ENCODE measurements at places on chromosomes 5 and 9.
A peak's percentile ranks its signal among the peaks of the same experiment; 100 is the strongest.

DNA sequence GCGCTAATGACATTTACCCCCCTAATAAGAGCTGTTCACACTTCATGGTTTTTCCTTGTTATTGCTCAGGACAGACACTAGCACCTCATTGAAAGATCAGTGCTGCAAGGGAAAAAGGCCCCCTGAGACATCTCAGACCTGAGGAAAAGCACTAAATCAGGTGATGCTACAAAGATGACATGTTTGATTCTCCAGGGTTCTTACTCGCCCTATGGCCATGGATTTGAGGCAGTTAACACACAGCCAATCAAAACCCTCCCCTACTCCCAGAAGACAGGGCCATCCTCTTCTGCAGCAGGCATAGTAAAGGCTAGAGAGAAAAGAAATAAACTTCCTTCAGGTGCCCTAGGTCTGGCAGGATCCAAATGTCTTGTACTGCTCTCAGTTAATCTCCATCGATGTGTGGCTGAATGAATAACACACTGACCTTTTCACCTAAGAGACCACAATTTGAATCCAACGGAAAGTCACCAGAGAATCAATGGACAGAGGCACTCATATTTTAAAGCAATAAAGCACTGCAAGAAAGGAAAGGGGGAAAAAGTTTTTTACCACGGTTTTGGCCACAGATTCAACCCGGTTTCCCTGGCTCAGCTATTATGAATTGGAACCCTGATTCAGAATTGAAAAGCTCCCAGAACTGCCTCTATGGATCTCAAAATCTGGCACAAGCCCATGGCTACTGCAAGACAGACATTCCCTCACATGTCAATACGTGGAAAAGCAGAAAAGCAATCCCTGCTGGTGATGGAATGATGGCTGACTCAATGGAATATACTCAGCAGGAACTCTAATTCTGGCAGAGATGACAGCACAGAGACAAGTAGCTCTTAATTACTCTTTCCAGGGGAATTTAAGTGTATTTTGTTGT lies 329.5 kb downstream of the BNC2 start:
- no peaks in the 10 kb centered on the region for H3K27me3 ChIP-seq
- no peak overlapping the region for H3K27ac ChIP-seq
- peaks cover 21% of the 10 kb centered on the region for H3K4me1 ChIP-seq
- H3K36me3 ChIP-seq = no peaks in the 10 kb centered on the region

GRCh38 chr5:28750251-28750650 lies 1711.9 kb upstream of the CDH9 start:
- H3K27me3 ChIP-seq = no peaks in the 10 kb centered on the region
- no peaks in the 10 kb centered on the region for H3K36me3 ChIP-seq
- no peak for DNase-seq

DNA sequence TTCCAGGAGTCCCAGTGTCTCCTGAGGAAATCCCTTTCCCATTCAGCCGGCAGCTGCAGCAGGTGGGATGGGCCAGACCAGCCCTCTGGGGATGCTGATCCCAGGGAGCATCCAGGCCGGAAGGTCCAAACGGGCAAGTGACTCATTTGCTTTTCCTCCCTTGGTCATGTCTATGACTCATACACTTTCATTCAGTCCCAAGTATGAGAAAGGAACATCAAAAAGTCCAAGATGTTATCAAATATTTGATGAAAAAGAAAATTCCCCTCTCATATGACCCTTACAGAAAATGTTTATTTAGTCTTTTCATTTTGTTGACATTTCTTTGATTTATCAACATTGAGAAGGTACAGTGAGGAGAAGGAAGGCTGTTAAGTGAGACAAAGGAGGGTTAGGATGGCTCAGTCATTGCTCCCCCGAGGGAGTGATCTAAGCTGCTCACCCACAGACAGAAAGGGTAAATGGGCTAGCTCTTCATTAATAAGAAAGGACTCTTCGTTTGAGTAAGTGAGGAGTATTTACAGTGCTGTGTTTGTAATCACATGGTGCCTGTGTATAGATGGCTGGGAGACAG lies 117.6 kb upstream of the ANKRD55 start:
- no peaks in the 10 kb centered on the region for H3K27me3 ChIP-seq
- H3K27ac ChIP-seq = no peak overlapping the region
- no peak for DNase-seq

DNA sequence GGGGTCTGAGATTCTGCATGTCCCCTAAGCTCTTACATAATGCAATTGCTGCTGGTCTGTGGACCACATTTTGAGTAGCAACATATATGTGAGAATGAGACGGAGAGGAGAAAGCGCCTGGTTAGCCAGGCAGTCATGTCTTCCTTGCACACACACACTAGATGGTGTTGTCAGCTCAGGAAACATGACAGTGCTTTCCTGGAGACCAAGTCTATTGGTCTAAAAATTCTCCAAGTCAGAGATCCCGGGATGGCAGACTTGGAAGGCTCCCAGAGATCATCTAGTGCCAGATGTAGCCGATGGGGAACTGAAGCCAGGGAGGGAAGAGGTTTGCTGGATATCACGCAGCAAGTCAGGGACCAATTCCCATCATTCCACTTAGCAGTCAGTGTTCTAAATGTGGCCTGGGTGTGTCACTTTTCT lies 53.4 kb downstream of the GALNT12 start:
- no peak overlapping the region for H3K4me3 ChIP-seq
- H3K4me1 ChIP-seq = no peaks in the 10 kb centered on the region
- H3K36me3 ChIP-seq = no peaks in the 10 kb centered on the region
- no peak overlapping the region for H3K27ac ChIP-seq
- H3K27me3 ChIP-seq = no peaks in the 10 kb centered on the region

DNA sequence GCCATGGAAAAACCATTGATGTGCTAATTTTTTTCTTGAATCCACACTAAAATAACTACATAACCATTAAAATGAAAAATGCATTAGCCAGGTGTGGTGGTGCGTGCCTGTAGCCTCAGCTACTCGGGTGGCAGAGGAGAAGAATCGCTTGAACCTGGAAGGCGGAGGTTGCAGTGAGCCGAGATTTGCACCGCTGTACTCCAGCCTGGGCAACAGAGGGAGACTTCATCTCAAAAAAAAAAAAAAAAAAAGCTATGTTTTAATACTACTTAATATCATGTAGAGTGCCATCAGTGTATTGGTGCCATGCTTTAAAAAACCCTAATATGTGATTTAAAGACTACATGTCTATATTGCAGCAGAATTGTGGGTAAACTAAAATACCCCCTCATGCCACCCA lies 58.9 kb downstream of the NDFIP1 start:
- no peaks in the 10 kb centered on the region for H3K36me3 ChIP-seq
- no peaks in the 10 kb centered on the region for H3K27me3 ChIP-seq
- no peak for DNase-seq
- no peak overlapping the region for H3K27ac ChIP-seq
- peaks cover 5% of the 10 kb centered on the region for H3K4me1 ChIP-seq

- no peaks in the 10 kb centered on the region for H3K4me1 ChIP-seq
- H3K4me3 ChIP-seq = no peak overlapping the region
- no peaks in the 10 kb centered on the region for H3K27me3 ChIP-seq
- no peak for DNase-seq
These were observed 99.0 kb downstream of the CDH12 start for GRCh38 chr5:22754155-22754554.

- no peak overlapping the region for H3K27ac ChIP-seq
- no peak overlapping the region for H3K4me3 ChIP-seq
- no peaks in the 10 kb centered on the region for H3K27me3 ChIP-seq
- peak; percentile 15 for DNase-seq
These were observed 9.1 kb downstream of the ARHGAP26 start for GRCh38 chr5:142779163-142779840.

- no peaks in the 10 kb centered on the region for H3K27me3 ChIP-seq
- H3K27ac ChIP-seq = no peak overlapping the region
- H3K4me1 ChIP-seq = no peaks in the 10 kb centered on the region
- H3K36me3 ChIP-seq = no peaks in the 10 kb centered on the region
- H3K4me3 ChIP-seq = no peak overlapping the region
- DNase-seq = no peak
These were observed 54.9 kb upstream of the SAP30L start for GRCh38 chr5:154390746-154391359.

DNA sequence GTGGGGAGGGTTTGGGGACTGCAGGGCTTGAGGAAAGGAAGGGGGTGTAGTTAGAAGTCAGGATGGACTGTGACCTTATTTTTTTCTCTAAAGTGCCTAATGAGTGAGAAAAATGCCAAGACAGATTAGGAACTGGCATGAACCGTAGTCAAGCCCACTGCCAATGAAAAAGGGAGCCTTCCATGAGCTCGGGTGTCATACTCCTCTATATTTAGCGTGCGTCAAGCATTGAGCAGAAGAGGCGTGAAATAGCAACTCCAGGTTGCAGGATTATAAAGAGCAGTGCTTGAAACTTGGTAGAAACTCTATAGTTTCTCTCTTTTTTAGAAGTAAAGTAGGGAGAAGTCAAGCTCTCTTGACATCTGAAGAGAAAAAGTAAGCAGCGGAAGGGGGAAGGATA lies 1.8 kb downstream of the SGCD start:
- no peaks in the 10 kb centered on the region for H3K36me3 ChIP-seq
- H3K27me3 ChIP-seq = no peaks in the 10 kb centered on the region
- no peak overlapping the region for H3K4me3 ChIP-seq
- H3K27ac ChIP-seq = no peak overlapping the region

DNA sequence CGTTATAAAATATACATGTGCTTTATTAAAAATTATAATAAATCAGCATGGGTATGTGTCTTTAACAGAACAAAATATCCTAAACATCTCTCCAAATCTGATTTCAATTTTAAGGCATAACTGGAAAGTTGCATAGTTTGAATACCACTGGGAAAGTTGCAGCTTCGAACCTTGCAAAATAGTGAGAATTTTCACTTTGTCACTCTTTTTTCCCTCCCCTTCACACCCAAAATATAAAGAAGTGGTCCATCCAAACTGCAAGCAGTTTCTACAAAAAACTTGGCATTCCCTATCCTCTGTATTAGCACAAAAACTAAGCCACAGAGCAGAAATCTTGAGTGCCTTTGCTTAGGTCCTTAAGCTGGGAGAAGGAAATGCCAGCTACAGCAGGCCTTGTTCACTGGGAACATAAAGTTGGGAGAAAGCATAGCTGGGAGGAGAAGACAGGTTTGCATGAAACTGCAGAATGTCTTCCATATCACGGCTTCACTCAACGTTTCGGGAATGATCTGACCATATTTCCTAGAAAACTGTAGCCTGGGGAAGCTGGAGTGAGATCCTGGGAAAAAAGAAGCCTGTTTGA lies 400.3 kb downstream of the EBF1 start:
- peaks cover 53% of the 10 kb centered on the region for H3K4me1 ChIP-seq
- H3K27me3 ChIP-seq = no peaks in the 10 kb centered on the region
- H3K36me3 ChIP-seq = no peaks in the 10 kb centered on the region
- H3K4me3 ChIP-seq = no peak overlapping the region

DNA sequence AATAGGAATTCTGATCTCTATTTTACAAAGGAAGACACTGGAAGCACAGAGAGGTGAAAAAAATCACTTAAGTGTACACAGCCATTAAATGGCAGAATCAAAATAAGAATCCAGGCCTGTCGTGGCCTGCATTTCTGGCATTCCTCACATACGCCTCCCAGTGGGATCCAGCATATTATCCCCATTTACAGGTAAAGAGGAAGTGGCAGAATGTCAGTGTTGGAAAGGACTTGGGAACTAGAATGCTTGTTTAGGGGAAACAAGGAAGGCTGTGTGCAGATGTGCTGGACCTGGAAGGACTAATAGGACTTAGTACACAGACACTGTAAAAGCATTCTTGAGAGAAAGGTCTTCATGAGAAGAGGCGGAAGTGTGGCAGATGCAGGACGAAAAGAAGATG lies 241.8 kb downstream of the TRIM32 start:
- H3K27ac ChIP-seq = no peak overlapping the region
- peaks cover 26% of the 10 kb centered on the region for H3K4me1 ChIP-seq
- H3K27me3 ChIP-seq = no peaks in the 10 kb centered on the region
- no peaks in the 10 kb centered on the region for H3K36me3 ChIP-seq

- no peak overlapping the region for H3K27ac ChIP-seq
- H3K27me3 ChIP-seq = peaks cover 49% of the 10 kb centered on the region
- no peaks in the 10 kb centered on the region for H3K4me1 ChIP-seq
- no peaks in the 10 kb centered on the region for H3K36me3 ChIP-seq
- DNase-seq = peak; percentile 84
- H3K4me3 ChIP-seq = no peak overlapping the region
These were observed 5.9 kb upstream of the FOXD1 start for GRCh38 chr5:73454379-73455036.

- no peak overlapping the region for H3K27ac ChIP-seq
- DNase-seq = no peak
- peaks cover 13% of the 10 kb centered on the region for H3K36me3 ChIP-seq
These were observed 255.6 kb downstream of the EPB41L4A start for GRCh38 chr5:112163435-112163834.

GRCh38 chr9:88383176-88383575 lies 5.1 kb upstream of the SPIN1 start:
- no peaks in the 10 kb centered on the region for H3K4me1 ChIP-seq
- H3K36me3 ChIP-seq = no peaks in the 10 kb centered on the region

- DNase-seq = no peak
- no peaks in the 10 kb centered on the region for H3K4me1 ChIP-seq
- no peak overlapping the region for H3K4me3 ChIP-seq
- H3K27me3 ChIP-seq = no peaks in the 10 kb centered on the region
- no peak overlapping the region for H3K27ac ChIP-seq
These were observed 356.0 kb upstream of the IRX4 start for GRCh38 chr5:2238732-2239131.

DNA sequence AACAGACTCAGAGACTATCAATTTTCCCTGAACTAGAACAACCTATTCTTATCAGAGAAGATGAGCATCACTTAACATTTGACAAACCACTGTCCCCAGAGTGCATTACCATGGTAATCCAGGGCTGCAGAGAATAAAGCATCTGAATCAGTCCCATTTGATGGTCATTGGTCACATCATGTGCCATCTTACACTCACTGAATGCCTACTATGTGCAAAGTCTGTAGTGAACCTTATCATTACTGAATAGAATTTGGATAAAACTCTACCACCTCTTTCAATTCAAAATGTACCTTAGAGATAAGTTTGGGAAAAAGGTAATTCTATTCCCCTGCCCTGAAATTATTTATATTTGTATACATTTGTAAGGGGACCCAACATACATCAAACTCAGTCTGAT lies 156.4 kb upstream of the TRPC7 start:
- H3K4me1 ChIP-seq = peaks cover 12% of the 10 kb centered on the region
- H3K27me3 ChIP-seq = no peaks in the 10 kb centered on the region
- no peak for DNase-seq
- H3K4me3 ChIP-seq = no peak overlapping the region
